ENCODE measurements at places on chromosomes 12 and 14.

DNA sequence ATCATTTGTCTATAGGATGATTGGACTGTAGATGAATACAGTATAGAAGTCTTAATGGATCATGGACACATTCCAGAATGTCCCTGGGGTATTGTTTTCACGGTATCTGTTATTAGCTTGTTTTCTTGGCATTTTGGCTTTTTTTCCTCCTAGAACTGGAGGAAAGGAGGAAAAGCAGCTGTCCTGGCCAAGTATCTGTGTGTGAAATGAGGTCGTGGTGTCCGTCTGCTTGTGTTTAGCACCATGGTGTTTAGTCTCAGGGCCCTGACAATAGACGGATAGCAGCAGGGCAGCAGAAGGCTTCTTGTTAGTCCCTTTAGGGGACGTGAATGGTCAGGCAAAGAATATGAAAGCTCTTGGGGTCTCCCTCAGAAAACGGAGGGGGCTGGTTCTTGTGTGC, 21.2 kb downstream of the FGF6 start:
- no peak for DNase-seq

DNA sequence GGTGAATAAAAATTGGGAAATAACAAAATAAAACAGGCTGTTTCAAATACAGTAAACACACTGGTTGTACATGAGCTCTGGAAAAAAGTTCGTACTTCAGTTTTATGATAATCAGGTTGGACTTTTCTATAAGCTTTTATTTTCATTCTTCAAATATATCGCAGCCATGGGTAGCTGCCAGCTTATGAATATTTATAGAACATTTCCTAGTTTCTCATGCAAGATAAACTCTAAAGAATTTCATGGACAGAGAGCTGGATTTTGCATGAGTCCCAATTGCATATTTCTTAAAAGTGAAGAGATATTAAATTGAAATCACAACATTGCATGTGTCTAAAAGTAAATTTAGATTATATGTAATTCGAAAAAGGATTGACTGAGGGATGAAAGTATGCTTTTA, 827.6 kb downstream of the SLC6A15 start:
- DNase-seq, result no peak

DNA sequence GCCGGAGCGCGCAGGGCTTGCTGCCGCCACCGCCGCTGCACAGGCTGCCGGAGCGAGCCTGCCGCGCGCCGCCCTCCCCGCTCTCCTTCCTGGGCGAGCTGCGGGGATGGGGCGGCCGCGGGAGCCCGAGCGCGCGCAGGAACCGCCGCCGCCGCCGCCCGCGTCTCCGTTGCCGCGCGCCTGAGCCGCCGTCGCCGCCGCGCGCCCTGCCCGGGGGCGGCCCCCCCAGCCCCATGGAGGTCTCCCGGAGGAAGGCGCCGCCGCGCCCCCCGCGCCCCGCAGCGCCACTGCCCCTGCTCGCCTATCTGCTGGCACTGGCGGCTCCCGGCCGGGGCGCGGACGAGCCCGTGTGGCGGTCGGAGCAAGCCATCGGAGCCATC, 352 bp downstream of the PLXNC1 start:
- no peak for DNase-seq

DNA sequence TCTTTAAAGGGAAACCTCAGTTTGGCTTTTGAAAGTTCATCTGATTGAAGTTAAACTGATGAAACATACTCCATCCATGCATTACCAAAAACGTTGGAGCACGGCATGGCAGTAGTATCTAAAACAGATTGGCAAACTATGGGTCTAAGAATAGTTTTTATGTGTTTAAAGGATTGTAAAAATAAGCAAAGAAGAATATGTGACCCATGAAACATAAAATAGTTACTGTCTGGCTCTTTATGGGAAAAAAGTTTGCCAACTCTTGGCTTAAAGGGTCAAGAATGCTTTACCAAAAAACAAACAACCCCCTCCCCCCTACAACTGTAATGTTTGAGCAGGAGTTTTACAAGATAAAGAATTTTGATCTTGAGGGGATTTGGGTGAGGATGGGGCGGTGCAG, 32.6 kb downstream of the TRAF3 start:
- no peak for DNase-seq

DNA sequence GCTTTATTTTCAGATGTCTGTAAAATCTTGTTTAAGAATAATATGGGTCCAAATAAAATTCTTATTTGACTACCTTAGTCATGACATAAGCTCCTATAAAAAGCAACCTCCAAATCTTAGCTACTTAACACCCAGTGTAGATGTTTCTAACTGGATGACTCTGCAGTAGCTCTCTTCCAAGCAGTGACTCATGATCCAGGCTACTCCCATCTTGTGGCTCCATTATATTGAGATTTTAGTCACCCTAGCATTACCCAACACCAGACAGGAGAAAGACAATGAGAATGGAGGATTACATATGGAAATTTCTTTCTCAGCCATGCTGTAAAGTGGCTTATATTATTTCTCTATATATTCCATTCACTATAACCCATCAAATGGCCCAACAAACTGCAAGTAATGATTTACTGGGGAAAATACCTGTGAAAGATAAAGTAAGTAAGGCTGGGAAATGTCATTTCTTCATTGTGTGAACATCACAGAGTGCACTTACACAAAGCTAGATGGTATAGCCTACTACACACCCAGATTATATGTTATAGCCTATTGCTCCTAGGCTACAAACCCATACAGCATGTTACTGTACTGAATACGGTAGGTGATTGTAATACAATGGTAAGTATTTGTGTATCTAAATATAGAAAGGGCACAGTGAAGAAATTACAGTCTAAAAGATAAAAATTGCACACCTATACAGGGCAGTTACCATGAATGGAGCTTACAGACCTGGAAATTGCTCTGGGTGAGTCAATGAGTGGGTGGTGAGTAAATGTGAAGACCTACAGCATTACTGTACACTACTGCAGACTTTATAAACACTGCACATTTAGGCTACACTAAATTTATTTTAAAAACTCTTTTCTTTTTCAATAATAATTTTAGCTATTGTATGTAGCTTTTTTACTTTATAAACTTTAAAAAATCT, 163.2 kb downstream of the DYRK2 start:
- DNase-seq, result no peak

- DNase-seq, result no peak
Observed at GRCh38 chr14:75543786-75544185, 21.5 kb downstream of the BATF start.

DNA sequence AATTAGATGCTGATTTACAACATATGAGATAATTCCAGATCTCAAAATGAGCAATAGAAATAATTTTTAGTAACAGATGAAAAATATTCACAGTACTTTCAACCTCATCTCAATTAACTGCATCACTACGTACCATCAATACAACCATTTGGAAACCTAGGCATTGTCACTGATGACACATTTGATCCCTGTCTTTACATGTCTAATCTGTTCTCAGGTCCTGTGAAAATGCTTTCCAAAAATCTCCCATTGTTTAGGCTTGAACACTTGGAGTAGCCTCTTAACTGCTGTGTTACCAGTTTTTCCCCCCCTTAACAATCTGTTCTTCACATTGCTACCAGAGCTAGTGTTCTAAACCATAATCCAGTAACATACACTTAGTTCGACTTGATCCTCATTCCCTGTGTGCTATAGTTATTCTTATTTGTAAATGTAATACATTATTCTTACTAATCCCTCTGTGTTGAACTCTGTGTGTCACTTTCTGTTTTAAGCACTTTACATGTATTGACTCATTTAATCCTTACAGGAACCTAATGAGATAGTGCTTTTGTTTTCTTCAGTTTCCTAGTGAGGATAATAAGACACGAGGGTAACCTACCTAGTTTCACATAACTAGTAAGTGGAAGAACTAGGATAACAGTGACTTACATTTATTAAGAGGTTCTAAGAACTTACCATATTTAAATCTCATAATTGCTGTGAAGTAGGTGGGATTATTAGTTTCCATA, 41.7 kb downstream of the LARP4 start:
- DNase-seq, result no peak

DNA sequence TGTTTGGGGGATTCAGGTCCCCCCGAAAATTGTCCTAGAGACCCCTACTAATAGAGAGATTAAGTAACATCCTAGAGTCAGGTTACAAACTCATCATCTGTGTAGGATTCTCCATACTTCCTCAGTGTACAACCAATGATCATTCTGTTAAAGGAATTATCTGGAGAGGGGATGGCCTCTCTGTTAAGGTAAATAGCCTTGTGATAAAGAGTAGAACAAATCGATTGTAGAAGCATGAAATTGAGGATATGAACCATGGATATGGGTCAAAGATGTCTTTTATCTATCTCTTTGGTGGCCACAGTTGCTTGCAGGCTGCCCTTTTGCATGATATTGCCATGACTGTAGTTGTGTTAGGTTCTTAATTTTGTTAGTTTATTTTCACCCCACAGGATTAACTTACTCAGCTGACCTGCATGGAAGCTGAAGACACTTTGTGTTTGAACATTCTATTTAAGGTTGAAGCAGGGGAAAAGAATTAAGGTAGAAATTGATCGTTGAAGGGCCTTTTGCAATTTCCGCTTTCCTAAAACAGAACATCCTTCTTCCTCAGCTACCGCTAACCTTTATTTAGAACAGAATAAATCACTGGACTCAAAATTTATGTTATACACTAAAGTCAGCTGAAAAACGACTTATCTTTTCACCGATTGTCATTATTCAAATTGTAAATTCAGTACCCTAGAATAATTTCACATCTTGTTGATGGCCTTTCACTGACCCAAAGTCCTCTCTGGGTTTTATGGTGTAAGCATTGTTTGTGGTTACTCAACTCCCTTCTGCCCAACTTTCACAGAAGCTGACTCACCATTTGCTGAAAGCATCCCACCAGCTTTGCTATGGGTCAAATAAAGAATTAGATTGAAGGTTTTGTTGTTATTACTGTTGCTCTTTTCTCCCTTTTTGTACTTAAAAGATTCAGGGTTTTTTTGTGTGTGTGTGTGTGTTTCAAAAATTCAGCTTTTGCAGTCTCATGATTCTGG, 52.3 kb downstream of the IRAK3 start:
- DNase-seq, result no peak

- no peak for DNase-seq
Observed at GRCh38 chr14:31954991-31955390, 122.1 kb upstream of the ARHGAP5 start.

DNA sequence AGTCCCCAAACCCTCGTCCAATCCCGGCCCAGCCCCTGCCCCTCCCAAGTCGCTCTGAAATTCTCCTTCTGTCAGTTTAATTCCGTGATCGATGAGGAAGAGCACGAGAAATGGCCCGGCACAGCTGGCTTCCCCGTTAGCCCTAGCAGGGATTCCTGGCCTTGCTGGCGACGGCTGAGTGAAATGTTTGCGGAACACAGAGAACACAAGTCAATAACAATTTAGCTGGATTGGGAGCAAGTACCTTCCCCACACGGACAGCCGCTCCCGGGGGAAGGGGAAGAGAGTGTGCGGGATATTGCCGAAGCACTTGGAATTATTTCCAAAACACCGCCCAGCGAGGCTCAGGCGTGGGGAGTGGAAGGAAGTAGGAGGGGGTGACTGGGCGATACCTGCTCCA, 134.6 kb downstream of the RBM19 start:
- DNase-seq, result no peak

DNA sequence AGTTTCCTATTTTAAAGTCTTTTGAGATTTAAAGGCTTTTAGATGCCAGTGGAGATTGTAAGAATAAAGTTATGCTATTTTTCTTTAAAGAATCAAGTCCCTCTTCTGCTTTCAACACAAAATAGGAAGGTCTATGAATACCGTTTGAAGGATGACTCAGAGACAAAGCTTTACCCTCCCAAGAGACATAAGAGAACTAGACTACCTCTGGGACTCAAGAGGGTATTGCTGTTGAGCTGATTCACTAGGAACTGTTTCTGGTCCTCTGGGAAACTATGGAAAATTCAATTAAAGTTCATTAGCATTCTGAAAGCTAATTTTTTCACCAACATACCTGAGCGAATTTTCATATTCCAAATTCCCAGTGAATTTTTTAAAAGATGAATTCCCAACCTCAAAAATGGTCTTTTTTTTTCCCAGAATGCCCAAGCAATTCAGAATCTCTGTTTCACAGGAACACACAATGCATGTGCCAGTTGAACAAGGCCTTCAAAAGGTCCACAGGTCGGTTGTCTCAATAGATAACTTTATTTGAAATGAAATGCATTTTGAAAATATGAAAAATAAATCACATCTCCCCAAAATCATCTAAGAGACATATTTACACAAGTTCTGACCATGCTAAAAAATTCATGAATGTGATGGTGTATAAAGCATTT, 6.5 kb downstream of the PHLDA1 start:
- DNase-seq, result peak; percentile 45

DNA sequence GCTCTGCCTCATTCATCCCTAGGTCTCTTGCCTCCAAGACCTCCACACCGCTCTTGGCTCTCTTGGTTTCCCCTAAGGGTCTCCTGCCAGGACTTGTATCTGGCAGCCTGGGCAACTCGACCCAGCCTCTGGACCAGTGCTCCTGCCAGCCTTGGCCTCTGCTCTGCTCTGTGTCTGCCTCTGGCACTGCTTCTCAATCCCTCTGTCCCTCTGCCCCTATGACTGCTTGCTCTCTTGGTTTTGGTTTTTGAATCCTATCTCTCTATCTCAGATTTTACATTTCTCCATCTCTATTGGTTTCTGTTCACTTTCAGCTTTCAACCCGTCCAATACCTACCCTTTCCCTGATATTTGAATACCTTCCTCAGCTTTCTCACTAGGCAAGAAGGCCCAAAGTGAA, 6.3 kb downstream of the ITGA5 start:
- DNase-seq, result no peak

DNA sequence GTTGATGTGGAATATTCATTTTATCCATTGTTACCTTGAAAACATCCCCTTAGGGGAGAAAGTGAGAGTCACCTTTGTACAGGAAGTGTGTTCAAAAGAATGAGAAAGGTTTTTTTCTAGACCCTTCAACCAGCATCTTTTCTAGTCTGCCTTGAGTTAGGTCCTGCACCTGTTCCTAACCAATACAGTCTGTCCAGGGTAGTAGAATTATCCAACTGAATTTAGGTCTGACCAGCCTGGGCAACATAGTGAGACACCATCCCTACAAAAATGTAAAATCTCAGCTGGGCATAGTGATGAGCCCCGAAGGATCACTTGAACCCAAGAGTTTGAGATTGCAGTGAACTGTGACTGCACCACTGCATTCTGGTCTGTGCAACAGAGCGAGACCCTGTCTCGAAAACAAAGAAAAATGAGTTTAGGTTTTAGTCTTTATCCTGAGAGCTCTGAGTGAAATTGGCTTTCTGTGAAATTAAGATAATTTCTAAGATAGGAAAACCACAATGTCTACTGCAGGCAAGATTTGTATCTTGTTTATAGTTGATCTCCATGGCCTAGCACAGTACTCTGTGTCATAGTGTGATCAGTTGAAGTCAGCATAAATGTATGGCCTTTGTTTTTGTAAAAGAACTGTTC, 25.2 kb downstream of the ARHGAP5 start:
- no peak for DNase-seq

DNA sequence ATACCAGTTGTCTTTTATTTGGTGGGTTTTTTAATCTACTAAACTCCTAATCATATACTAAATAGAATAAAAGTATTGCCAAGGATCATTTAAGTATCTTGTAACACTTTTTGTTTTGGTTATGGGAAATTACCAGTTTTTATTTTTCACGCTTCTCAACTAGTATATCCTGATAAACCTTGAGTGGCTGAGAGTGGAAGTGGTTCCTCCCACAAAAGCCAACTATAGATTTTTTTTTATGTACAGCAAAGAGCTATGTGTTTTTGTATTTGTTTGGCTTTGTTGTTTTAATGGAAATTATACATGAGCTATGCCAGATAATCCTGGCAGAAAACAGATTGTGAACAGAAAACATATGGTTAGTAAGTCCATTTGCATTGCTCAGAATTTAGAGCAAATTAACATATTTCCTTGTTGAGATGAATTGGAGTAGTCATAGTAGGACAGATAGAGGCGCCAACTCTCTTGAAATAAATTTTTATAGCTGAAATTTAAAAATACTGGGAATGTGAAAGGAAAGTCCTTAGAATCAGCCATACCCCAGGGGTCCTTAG, 60.9 kb upstream of the PSMA6 start:
- no peak for DNase-seq
